Large intestine (tissue), 12 donors: ENCODE measurements at places on chromosomes 5 and 9. TPM values are rescaled to one million over a fixed set of nuclear protein-coding genes. Genes with fewer than 3 reads are reported as not detected.
A peak's percentile ranks its signal among the peaks of the same experiment; 100 is the strongest.

CLTB gene
- 137 TPM for polyA plus RNA-seq

GRCh38 chr9:35490155-35490909 is 421 bp downstream of the RUSC2 start:
- peak overlapping the region; percentile 84 for H3K27ac ChIP-seq
- no peak for DNase-seq
- H3K4me3 ChIP-seq: peak overlapping the region; percentile 90
- H3K27me3 ChIP-seq: no peaks in the 10 kb centered on the region

- H3K27me3 ChIP-seq: no peaks in the 10 kb centered on the region
- no peak for DNase-seq
- no peaks in the 10 kb centered on the region for H3K4me1 ChIP-seq
- H3K36me3 ChIP-seq: no peaks in the 10 kb centered on the region
- H3K4me3 ChIP-seq: no peak overlapping the region
Measured at GRCh38 chr5:136811086-136811485, 445.7 kb upstream of the TRPC7 start.

DNA sequence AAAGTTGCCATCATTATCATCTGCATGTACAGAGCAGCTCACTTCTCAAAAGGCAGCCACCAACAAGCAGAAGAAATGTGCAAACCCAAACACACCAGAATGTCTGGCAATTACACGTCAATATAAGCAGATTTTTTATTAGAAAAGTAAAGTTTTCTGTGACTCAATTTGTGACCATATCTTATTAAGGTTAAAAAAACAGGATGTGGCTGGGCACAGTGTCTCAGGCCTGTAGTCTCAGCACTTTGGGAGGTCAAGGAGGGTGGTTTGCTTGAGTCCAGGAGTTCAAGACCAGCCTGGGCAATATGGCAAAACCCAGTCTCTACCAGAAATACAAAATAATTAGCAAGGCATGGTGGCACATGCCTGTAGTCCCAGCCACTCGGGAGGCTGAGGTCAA is 176.7 kb downstream of the FANCC start:
- no peak overlapping the region for H3K4me3 ChIP-seq
- no peak for DNase-seq
- H3K27ac ChIP-seq: no peak overlapping the region
- no peaks in the 10 kb centered on the region for H3K4me1 ChIP-seq

- DNase-seq: no peak
- peaks cover 11% of the 10 kb centered on the region for H3K4me1 ChIP-seq
- peaks cover 81% of the 10 kb centered on the region for H3K27me3 ChIP-seq
- no peaks in the 10 kb centered on the region for H3K36me3 ChIP-seq
- peak overlapping the region; percentile 33 for H3K4me3 ChIP-seq
Measured at GRCh38 chr5:77844623-77845323, 68.6 kb upstream of the TBCA start.

- H3K4me3 ChIP-seq: no peak overlapping the region
- peaks cover 10% of the 10 kb centered on the region for H3K4me1 ChIP-seq
- H3K36me3 ChIP-seq: peaks cover 24% of the 10 kb centered on the region
- no peaks in the 10 kb centered on the region for H3K27me3 ChIP-seq
- H3K27ac ChIP-seq: no peak overlapping the region
- no peak for DNase-seq
Measured at GRCh38 chr9:95920017-95920416, 44.5 kb downstream of the ERCC6L2 start.

PPP6C gene
- polyA plus RNA-seq: 28.7 TPM

CARTPT gene
- polyA plus RNA-seq: 8.5 TPM

TEK gene
- polyA plus RNA-seq: 14.6 TPM

DNA sequence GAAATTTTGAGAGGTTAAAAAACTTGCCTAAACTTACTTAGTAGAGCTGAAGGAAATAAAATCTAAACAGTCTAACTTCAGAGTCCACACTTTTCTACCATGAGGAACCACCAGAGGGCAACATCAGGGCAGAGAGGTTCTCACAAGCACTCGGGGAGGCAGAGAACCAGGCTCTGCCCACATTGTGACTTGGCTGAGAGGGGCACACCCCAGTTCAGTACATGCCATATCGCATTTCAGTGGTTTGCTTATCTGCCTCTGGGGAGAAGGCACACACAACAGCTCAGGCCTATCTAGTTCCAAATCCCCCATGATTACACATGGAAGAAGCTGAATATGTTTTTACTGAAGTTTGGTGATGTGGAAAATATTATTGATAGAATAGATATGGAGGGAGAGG is 49.2 kb downstream of the EQTN start:
- H3K27me3 ChIP-seq: no peaks in the 10 kb centered on the region
- H3K4me3 ChIP-seq: no peak overlapping the region
- peak; percentile 54 for DNase-seq
- H3K4me1 ChIP-seq: no peaks in the 10 kb centered on the region
- no peak overlapping the region for H3K27ac ChIP-seq
